ENCODE measurements at places on chromosomes 13 and 19.

DNA sequence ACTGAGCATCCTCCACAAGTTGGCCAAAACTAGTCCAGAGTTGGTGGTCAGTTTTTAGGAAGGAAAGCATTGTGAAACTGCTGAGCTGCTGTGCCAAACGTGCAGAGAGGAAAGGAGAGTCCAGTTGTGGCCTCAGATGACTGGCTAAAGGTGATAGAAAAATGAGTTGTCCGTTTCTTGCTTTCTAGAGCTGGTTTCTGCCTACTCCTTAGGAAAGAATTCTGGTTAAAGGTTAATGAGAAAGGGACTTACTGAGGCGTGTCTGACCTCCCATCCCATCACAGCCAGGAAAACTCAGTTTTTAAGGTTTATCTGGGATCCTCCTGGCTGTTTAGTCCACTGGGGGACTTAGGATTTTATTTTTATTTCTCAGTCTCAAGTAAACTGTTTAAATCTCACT lies 1186.3 kb downstream of the UQCRFS1 start:
- DNase-seq: no peak

GRCh38 chr13:94713561-94714182 lies 1.3 kb upstream of the SOX21 start:
- peak; percentile 75 for DNase-seq

- peak; percentile 94 for DNase-seq
Observed at GRCh38 chr19:52946322-52947310, 16.1 kb downstream of the ZNF816 start.

- DNase-seq: no peak
Observed at GRCh38 chr13:67134417-67135129, 95.6 kb downstream of the PCDH9 start.

All from endodermal cell (in vitro differentiated cells).